ENCODE measurements at places on chromosomes 5 and 9.

DNA sequence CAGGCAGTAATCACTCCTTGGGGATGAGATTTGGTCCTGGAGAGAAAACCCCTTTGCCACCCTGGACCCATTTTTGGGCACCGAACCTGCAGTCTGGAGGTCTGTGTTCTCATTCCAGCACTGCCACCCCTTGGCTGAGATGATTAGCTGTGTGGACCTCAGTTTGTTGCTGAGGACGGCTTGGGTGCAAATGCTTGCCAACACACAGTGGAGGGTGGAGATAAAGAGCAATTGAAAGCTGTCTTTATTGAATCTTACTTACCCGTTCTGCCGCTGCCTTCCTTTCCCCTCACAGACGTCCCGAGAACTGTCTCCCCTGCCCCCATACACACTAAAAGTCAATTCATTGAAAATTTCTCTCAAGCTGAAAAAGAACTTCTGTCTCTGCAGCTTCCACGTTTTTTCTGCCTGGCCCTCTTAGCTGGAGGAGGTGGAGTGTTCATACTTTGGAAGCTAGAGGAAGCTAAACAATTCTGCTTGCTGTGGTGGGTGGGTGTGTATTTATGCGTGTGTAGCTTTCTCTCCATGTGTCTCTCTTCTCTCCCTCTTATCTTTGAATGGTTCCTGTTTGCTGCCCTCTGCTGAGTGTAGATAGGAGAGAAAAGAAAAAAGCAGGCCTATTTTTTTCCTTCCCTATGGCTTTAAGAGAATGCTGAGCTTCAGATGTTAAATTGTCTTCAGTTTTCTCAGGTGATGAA, 6.6 kb downstream of the GALNT10 start:
- DNase-seq, result peak; percentile 30

GRCh38 chr9:130995086-130996011, 13.6 kb upstream of the LAMC3 start:
- peak; percentile 64 for DNase-seq

DNA sequence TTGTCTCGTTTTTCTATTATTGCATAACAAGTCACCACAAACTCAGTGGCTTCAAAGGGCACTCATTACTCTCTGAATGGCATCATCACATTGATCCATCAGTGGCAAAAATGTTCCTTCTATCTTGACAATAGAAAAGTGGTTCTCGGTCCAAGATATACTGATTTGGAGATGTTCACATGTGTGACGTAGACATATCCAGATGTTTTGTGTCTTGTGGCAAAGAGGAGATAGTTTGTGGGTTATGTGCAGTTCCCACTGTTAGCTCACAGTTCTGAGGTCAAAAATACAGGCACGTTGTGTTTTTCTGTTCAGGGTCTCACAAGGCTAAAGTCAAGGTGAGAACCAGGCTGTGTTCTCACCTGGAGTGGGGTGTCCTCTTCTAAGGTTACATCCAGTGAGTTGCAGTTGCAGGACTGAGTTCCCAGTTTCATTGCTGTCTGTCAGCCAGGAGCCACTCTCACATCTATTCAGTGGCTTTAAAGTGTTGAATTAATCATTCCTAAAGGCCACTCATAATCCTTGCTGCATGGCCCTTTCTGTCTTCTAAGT, 55.3 kb downstream of the GAS1 start:
- no peak for DNase-seq

GRCh38 chr5:177458912-177459350, 12.3 kb downstream of the PRR7 start:
- DNase-seq, result no peak

DNA sequence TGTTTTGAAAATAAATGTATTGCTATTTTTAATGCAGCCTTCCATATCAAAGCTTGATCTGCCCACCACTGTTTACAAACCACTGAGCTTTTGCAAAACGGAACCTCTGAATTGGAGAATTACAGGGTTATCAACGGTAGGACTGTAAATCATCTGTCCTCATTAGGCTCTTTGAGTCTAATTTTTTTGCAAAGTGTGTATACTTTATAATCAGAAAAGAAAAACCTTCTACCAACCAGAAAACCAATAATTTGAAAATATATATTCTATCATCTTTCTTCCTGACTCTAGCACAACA, 6.8 kb upstream of the SLC2A8 start:
- DNase-seq, result no peak

- no peak for DNase-seq
Measured at GRCh38 chr5:69188811-69189161, 597 bp upstream of the CENPH start.

Data from NB4 (cell line).